ENCODE measurements at places on chromosomes 16 and 17. TPM values are rescaled to one million over a fixed set of nuclear protein-coding genes. Genes with fewer than 3 reads are reported as not detected.

- no peak for DNase-seq
Observed at GRCh38 chr16:12160815-12161550, 184.4 kb downstream of the SNX29 start.

The SLC6A4 gene
- 0.88 TPM for polyA plus RNA-seq

DNA sequence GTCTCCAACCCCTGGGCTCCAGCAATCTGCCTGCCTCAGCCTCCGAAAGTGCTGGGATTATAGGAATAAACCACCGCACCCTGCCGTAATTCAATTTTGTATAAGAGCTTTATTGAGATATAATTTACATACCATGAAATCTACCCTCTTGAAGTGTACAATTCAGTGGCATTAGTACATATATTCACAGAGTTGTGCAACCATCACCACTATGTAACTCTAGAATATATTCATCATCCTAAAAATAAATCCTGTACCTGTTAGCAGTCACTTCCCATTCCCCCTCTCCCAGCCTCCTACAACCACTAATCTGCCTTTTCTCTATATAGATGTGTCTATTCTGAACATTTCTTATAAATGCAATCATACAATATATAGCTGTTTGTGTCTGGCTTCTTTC, 26.1 kb downstream of the TOM1L2 start:
- no peak for DNase-seq

- no peak for DNase-seq
Observed at GRCh38 chr16:75011634-75012307, 12.9 kb downstream of the ZNRF1 start.

GRCh38 chr17:68384941-68385340, 72.4 kb downstream of the WIPI1 start:
- DNase-seq = no peak

- DNase-seq = no peak
Observed at GRCh38 chr16:638836-639235, 2.7 kb upstream of the METTL26 start.

The SRCIN1 gene
- polyA plus RNA-seq = 2.7 TPM

- no peak for DNase-seq
Observed at GRCh38 chr17:51035431-51035830, 85.2 kb downstream of the SPAG9 start.

The CCDC92B gene
- 0.10 TPM for polyA plus RNA-seq

The ABCC3 gene
- 9.6 TPM for polyA plus RNA-seq

DNA sequence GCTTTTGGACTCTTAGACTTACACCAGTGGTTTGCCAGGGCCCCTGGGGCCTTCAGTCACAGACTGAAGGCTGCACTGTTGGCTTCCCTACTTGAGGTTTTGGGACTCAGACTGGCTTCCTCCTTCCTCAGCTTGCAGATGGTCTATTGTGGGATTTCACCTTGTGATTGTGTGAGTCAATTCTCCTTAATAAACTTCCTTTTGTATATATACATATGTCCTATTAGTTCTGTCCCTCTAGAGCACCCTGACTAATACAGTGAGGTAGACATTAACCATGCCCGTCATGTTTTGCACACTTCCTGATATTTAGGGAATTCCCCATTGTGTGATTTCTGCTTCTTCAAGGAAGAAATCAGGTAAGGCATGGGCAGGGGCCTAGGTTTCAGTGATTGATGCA, 147.8 kb upstream of the CA10 start:
- DNase-seq = no peak

GRCh38 chr17:29108823-29109476, 66.0 kb downstream of the PIPOX start:
- no peak for DNase-seq

The KRT17 gene
- polyA plus RNA-seq = 1.2 TPM

DNA sequence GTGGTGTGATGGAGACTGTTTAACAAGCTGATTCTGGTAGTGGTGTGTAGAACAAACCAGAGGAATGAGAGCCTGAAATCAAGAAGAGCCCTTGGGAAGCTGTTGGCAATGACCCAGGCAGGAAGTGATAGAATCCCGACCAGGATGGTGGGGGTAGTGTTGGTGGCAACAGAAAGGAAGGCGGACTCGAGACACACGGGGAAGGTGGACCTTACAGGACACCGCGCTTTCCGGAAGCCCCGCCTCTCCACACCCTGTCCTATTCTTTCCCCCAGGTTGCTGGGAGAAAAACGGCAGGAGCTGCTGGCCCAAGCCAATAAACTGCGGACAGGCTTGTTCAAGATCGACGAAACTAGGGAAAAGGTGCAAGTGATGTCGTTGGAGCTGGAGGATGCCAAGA, 30.0 kb upstream of the KDM6B start:
- no peak for DNase-seq
